ENCODE measurements at places on chromosomes 7 and 10.

- DNase-seq: no peak
These were observed 633 bp upstream of the EBLN1 start for GRCh38 chr10:22218448-22218847.

GRCh38 chr10:5094265-5095205, at the start of gene AKR1C3:
Gene AKR1C3, plus strand, starts transcription at chr10:5094414. Its CDS starts 31 bp downstream, at chr10:5094445.
- DNase-seq: no peak

DNA sequence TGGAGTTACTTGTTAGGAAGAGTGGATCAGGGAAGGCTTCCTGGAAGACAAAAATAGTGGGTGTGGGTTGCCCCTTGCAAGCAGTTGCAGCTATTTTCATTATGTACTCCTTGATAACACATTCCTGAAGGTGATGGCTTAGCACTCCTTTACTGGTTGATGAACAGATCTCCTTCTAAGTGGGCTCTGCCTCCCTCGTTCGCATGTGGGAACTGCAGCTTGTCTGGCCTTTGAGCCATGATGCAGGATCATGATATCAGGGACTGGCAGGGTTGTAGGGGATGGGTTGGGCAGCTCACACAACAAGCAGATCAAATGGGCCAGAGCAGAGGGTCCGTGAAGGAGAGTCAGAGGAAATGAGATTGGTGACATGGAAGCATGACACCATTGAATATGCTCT, 28.8 kb upstream of the LRRC4 start:
- no peak for DNase-seq

GRCh38 chr7:9175871-9176270, 742.5 kb downstream of the NXPH1 start:
- DNase-seq: no peak

DNA sequence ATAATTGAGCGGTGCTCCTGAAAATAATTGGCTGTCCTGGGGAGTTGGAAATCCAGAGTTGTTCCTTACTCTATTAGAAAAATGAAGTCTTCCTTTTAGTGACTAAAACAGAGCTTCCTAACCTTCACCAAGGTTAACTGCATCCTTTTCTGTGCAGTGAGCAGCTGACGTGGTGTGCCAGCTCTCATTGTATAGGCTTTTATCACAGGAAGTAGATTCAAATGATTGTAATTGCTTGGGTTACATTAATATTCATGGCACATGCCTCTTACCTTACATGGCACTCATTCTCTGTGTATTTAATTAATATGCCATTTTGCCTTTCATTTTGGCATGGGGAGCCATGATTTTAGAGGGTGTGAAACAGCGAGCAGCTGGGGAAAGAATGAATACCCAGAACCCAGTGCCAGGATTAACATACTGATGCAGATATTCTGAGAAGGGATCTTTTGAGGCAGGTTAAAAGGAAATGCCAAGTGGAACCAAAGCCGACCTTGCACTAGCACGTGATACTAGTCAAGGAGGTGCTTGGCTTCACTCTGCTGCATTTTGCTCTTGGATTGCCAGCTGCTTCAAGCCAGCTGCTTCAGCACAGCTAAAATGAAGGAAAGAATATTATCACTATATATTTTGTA, 115.3 kb downstream of the ST7 start:
- DNase-seq: no peak

- no peak for DNase-seq
These were observed 36.1 kb upstream of the ARMC3 start for GRCh38 chr10:22891797-22892196.

DNA sequence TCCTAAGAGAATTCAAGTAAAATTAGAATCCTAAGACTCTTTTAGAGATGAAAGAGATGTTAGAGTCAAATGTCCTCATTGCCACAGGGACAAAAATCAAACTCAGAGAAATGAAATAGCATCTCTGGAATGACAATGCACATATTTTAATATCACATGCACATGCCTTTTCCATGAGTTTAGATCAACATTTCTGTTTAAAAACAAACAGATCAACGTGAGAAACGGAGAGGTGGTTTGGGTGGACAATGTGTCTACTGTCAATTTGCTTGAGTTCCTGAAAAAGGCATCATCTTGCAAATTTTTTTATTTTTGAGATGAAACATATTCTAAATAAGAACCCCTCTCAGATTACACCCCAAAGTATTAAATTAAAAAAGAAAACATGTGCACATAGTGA, 130.0 kb downstream of the CHRM2 start:
- no peak for DNase-seq

GRCh38 chr7:4659551-4660286, 22.4 kb upstream of the FOXK1 start:
- DNase-seq: peak; percentile 27

GRCh38 chr10:30422151-30422695, 11.8 kb upstream of the MAP3K8 start:
- DNase-seq: no peak

GRCh38 chr10:117684672-117685211, 142.2 kb downstream of the EMX2 start:
- no peak for DNase-seq

- DNase-seq: no peak
These were observed 615 bp upstream of the NEUROD6 start for GRCh38 chr7:31341141-31341540.

DNA sequence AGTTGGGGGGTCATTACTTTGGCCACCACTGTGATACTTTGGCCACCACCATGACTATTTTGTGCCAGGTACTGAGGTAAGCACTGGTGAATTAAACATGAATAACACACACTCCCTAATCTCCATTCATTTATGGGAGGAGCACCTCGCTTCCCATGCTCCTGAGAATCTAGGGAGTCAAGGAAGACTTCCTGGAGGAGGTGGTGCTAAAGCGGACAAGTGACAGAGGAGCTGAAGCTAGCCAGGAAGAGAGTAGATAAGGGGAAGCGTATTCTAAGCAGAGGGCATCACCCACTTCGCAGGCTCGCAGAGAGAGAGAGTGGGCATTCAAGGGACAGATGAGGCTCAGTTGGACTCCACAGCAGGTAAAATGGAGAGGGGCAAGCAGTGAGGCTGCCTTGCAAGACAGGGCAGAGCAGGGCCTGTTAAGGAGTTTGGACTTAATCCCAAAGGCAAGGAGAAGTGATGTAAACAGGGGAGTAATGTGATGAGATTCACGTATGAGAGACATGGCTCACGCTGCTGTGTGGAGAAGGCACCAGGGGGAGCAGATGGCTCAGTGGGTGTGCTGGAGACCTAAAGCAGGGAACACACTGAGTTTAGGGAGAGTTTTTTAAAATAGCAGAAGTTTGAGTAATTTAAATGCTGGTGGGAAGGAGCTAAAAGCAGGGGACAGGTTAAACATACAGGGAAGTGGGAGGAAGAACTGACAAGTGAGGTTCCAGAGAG, 21.3 kb upstream of the TMEM248 start:
- DNase-seq: no peak

GRCh38 chr10:131797626-131798025, 103.2 kb upstream of the PPP2R2D start:
- DNase-seq: no peak

DNA sequence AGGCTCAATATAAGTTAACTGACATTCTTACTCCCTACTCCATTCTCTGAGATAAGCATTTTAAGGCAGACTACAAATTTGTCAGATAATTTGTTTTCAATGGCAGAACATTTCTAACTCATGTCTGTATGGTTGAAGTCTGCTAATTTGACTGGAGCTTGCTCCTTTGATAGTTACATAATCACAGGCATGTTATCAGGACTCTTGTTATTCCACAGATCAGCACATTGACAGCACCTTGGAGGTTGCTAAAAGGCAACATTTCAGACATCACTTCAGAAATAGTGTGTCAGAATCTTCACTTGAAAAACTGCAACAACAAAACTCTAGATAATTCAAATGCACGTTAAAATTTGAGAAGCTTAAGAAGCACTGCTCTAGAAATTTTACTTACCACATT, 158.3 kb upstream of the PCLO start:
- no peak for DNase-seq

DNA sequence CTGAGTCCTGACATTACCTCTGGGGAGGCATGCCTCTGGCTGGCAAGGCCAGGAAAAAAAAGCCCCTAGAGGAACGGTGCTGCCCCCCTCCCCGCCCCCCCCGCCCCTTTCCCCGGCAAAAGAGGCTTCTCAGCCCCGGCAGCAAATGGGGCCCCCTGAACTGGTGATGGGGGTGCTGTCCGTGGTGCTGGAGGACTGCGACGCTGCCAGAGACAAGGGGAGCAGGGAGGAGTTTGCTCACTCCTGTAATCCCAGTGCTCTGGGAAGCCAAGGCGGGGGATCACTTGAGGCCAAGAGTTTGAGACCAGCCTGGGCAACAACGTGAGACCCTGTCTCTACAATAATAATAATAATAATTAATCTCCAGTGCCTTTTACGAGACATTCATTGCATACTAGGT, 23.7 kb downstream of the SRRM3 start:
- peak; percentile 44 for DNase-seq

DNA sequence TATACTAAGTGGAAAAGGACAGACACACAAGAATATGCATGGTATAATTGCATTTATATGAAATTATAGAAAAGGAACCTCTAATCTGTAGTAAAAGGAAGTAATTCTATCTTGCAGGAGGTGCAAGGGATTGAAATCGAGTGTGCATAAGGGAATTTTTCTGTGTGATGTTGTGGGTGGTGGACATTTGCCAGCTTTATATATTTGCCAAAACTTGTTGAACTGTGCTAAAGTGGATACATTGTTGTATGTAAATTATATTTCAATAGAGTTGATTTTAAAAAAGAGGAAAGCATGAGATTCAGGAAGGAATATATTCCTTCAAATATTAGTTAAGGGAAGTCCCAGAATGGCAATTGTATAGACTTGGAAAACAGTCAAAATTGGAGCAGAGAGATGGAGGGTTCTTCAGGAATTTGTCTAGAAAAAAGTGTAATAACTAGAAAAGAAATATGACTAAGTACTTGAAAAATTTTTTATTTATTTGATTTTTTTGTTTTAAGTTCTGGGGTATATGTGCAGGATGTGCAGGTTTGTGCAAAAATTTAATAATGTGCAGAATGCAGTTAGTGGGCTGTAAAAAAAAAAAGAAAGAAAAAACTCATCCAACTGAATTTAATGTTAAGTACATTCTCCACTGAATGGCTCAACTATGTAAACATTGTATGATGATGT, 96.1 kb downstream of the ARL4A start:
- no peak for DNase-seq

- no peak for DNase-seq
These were observed 232.0 kb downstream of the SDK1 start for GRCh38 chr7:3533040-3533439.

DNA sequence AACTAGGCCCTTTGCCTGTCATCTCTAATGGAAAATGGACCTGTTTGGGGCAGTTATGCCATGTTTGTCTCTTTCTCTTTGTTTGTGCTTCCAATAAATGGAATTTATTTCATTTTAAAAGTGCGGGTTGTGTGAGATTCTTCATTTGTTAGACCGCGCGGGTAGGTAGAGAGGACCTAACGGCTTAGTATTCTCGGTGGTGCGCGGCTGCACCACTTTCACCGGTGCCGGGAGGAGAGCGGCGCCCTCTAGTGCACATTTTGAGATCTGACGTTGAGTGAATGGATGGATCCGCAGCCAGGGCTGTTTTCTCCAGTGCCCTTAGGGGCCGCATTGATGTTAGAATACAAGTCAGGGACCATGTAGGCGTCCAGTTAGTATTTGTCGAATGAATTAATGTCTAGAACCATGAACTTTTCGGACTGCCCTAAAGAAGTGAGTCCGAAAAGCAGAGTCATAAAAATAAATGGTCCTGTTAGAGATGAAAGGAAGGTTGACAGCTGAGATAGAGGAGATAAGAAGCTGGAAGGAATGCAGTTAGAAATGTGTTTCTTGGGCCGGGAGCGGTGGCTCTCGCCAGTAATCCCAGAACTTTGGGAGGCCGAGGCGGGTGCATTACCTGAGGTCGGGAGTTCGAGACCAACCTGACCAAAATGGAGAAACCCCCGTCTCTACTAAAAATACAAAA, 29.3 kb upstream of the GIMAP8 start:
- DNase-seq: peak; percentile 91

DNA sequence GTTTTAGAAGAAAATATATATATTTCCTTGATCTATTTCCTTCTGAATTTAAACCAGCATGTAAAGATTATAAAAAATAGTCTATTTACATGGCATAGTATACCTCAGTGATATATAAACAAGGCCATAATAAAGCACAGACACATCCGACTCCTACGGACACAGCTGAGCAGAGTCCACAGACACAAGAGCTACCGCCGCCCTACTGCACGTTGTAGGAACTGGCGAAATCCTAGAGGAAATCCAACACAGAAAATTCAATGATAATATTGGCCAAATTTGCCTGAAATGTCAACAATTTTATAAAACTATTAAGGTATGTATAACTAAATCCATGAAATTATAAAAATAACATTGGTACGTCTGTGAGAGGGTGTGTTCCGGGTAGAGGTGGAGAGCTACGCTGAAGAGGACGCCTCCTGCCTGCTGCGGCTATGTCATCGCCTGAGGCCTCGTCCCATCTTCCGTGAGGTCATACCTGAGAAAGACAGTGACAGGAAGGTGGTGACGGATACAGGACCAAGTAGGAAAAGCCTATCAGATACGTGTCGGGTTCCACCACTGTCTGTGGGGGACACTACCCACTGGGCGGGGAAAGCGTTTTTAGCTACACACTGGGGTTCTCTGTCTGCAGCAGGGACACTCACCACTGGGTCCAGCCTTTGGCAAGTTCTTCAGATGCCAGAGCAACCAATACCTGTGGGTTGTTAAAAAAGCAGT, 29.3 kb upstream of the NCAPG2 start:
- no peak for DNase-seq

GRCh38 chr7:112411186-112411795, 39.0 kb upstream of the IFRD1 start:
- no peak for DNase-seq

DNA sequence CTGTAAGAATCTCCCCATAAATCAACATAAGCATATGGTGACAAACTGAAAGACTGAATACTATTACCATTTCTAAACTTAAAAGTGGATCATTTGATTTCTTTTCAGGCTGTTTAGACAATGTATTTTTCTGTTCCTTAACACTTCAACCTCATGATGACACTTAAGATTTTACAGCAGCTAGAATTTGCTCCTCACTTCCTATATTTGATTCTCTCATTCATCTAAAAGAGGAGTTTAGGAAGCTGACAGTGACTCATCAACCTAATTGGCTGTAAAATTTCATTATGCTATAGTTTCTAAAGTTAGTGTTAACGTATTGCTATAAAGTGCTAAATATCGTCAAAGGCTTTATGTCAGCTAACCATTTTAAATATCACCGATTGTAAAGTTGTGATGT, 478.7 kb downstream of the GRM8 start:
- no peak for DNase-seq

GRCh38 chr7:6422095-6422494, 25.7 kb downstream of the DAGLB start:
- DNase-seq: no peak

- DNase-seq: no peak
These were observed 139.3 kb downstream of the GLI3 start for GRCh38 chr7:42097752-42098151.

DNA sequence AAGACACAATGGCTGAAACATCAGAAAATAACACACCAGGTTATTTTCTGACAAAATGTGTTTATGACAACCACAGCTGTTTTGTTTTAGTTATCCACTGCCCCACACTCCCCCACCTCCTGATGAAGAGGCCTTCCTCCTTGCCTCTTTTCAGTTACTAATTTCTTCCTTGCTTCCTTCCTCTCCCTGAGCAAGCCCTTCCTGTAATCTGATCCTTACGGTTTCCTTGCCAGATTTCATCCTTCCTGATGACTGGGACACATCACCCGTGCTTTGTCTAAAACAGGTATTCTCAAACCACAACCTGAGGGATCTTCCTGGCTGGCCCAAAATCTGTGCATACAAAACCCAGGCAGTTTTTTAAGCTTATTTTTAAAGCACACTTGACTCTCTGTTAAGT, 39.4 kb downstream of the CHST15 start:
- DNase-seq: no peak

All from activated CD4-positive, alpha-beta memory T cell treated with anti-CD3 and anti-CD28 coated beads for 36 hours (primary cell).